ENCODE measurements at places on chromosomes 12 and 14. TPM values are rescaled to one million over a fixed set of nuclear protein-coding genes. Genes with fewer than 3 reads are reported as not detected.

The RIMBP2 gene
- total RNA-seq: 0.47 TPM

The OVCH1 gene
- total RNA-seq: 0.19 TPM

The HOXC4 gene
- total RNA-seq: 0.19 TPM

The NID2 gene
- total RNA-seq: 7.5 TPM

The KLRD1 gene
- total RNA-seq: 1.1 TPM

The CCND2 gene
- 53.6 TPM for total RNA-seq

The CLEC1B gene
- total RNA-seq: 0.19 TPM

The LAG3 gene
- 1.5 TPM for total RNA-seq

The CCDC198 gene
- total RNA-seq: not detected

The NTS gene
- total RNA-seq: 3.4 TPM

The KRT83 gene
- 0.33 TPM for total RNA-seq

The C12orf54 gene
- 0.19 TPM for total RNA-seq

The CACNA1C gene
- 0.71 TPM for total RNA-seq

The YARS2 gene
- total RNA-seq: 23.7 TPM

The MAP1LC3B2 gene
- total RNA-seq: 2.0 TPM

The PRB2 gene
- total RNA-seq: 0.05 TPM

The ITGA7 gene
- 2.8 TPM for total RNA-seq

The C3AR1 gene
- 8.2 TPM for total RNA-seq

The CEBPE gene
- 2.5 TPM for total RNA-seq

The SLC5A8 gene
- 0.33 TPM for total RNA-seq

The REM2 gene
- 0.47 TPM for total RNA-seq

The PZP gene
- total RNA-seq: 0.14 TPM

The FRMD6 gene
- total RNA-seq: 8.6 TPM

The AQP2 gene
- total RNA-seq: 0.05 TPM

The TMEM121 gene
- 2.8 TPM for total RNA-seq

The CIROP gene
- 0.05 TPM for total RNA-seq

The SELPLG gene
- total RNA-seq: 69.6 TPM

The INHBC gene
- total RNA-seq: not detected

The SPRYD3 gene
- total RNA-seq: 9.1 TPM

The MFAP5 gene
- 7.5 TPM for total RNA-seq

The KRT74 gene
- 0.09 TPM for total RNA-seq

The PRIMA1 gene
- 0.09 TPM for total RNA-seq

The ASPG gene
- 0.24 TPM for total RNA-seq

The STRAP gene
- total RNA-seq: 48.1 TPM

The KRT2 gene
- total RNA-seq: 3.6 TPM

The CDCA3 gene
- 44.3 TPM for total RNA-seq

The CBLN3 gene
- total RNA-seq: 2.8 TPM

The OR10G2 gene
- total RNA-seq: not detected

The ESPL1 gene
- total RNA-seq: 8.9 TPM

The LTA4H gene
- 72.1 TPM for total RNA-seq

The TOGARAM1 gene
- total RNA-seq: 16.0 TPM

The CD163L1 gene
- 10.3 TPM for total RNA-seq

The KLRC4 gene
- total RNA-seq: 1.3 TPM

The GALNT9 gene
- 1.5 TPM for total RNA-seq

The LRRK2 gene
- total RNA-seq: 5.1 TPM

The BICDL1 gene
- total RNA-seq: 18.7 TPM

The MAP3K9 gene
- 0.47 TPM for total RNA-seq

The TROAP gene
- 22.1 TPM for total RNA-seq

The KCNMB4 gene
- total RNA-seq: 3.4 TPM

The ACOT2 gene
- total RNA-seq: 20.3 TPM

The KRT4 gene
- total RNA-seq: 0.66 TPM

The SLC4A8 gene
- total RNA-seq: 1.7 TPM

The TMEM119 gene
- 5.3 TPM for total RNA-seq

The HHIPL1 gene
- total RNA-seq: 0.33 TPM

Measured in thymus (tissue), 14 donors.